LHCN-M2 (cell line): ENCODE measurements at places on chromosomes 3 and 15. TPM values are rescaled to one million over a fixed set of nuclear protein-coding genes. Genes with fewer than 3 reads are reported as not detected.

DNA sequence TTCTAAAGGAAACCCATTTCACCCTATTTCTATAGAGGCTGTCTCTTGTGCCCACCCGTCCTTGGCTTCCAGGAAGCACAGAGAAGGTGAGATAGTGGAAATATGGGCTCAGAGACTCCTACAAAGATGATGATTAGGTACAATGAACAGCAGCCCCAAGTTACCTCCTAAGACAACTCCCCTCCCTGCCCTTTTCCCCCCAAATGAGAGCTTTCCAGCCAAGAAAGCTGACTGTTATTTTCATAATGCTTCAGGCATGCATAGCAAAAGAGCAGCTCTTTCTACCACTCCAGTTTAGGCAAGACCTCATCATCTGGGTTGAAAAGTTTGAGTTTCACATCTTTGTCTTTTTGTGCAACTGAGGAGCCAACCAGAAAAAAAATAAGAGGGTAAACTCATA, 248.8 kb upstream of the ADAMTS9 start:
- DNase-seq = no peak

GRCh38 chr3:195508185-195508584, 34.9 kb downstream of the PPP1R2 start:
- no peak for DNase-seq

DNA sequence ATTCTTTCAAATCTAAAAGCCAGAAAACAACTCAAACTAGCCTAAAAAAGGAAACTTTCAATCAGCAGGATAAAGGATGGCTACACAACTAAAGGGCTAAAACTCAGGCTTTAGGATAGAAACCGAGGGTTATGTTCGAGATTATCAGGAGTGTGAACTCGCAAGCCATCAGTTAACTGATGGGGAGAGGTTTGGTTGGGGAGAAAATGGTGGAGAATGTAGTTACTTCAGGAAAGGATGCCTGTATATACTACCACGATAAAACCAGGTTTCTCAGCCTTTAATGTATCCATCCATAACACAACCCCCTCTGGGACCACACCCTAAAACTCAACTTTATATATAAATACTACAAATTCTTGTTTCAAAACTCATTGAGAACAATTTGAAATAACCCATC, 22.2 kb downstream of the TRA2B start:
- no peak for DNase-seq

GRCh38 chr15:85588677-85589076, 206.0 kb downstream of the KLHL25 start:
- peak; percentile 69 for DNase-seq

- peak; percentile 49 for DNase-seq
These were observed 51.9 kb downstream of the BBX start for GRCh38 chr3:107574650-107575049.

GRCh38 chr3:195811756-195812155, at the start of gene MUC4:
TSS of gene MUC4 (minus strand) at chr3:195811929. CDS start at chr3:195811817, 112 bp downstream.
- DNase-seq = no peak

DNA sequence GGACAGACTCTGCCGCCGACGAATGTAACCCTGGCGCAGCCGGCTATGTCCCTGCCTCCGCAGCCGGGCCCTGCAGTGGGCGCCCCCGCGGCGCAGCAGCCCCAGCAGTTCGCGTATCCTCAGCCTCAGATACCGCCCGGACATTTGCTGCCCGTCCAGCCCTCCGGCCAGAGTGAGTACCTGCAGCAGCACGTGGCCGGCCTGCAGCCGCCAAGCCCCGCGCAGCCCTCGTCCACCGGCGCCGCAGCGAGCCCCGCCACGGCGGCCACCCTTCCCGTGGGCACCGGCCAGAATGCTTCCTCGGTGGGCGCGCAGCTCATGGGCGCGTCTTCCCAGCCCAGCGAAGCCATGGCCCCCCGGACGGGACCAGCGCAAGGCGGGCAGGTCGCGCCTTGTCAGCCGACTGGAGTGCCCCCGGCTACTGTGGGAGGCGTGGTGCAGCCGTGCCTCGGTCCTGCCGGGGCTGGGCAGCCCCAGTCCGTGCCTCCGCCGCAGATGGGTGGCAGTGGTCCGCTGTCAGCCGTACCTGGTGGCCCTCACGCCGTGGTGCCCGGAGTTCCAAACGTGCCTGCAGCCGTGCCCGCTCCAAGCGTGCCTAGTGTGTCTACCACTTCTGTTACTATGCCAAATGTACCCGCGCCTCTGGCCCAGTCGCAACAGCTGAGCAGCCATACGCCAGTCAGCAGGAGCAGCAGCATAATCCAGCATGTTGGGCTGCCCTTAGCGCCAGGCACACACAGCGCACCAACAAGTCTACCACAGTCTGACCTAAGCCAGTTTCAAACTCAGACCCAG, 2.4 kb downstream of the TSC22D2 start:
- DNase-seq = peak; percentile 58

- no peak for DNase-seq
These were observed 19.8 kb downstream of the PCSK6 start for GRCh38 chr15:101469520-101470288.

- peak; percentile 96 for DNase-seq
These were observed 3.4 kb downstream of the GXYLT2 start for GRCh38 chr3:72891053-72891855.

DNA sequence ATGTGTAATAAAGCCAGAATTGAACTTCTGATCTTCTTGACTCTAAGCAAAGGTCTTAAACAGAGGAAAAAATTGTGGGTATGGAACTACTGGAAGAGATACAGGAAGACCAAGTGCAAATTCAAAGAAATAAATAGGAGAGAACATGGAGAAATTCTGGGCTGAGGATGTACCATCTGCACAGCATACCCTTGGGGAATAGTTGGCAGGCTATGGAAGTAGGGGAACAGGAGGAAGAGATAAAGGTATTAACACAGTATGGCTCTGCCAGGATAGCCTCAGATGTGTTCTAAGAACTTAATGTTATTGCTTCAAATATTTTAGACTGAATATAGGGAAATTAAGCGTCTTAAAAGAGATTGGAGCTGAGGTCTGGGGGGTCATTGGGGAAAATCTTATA, 485.4 kb downstream of the CNTN3 start:
- DNase-seq = no peak

- no peak for DNase-seq
These were observed 380.7 kb upstream of the KCNMB2 start for GRCh38 chr3:178155521-178155920.

DNA sequence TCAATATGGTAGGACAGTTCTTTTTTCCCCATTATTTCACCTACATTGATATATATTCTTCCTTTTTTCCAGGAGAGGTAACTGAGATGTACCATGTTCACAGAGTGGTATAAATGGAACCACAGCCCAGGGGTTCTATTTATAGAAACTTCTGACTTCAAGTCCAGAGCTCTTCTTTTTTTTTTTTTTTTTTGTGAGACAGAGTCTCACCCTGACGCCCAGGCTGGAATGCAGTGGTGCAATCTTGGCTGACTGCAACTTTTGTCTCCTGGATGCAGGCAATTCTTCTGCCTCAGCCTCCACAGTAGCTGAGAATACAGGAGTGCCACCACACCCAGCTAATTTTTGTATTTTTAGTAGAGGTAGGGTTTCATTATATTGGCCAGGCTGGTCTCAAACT, 267.1 kb upstream of the TPRG1 start:
- DNase-seq = peak; percentile 57

GRCh38 chr3:88617283-88617682, 467.5 kb downstream of the C3orf38 start:
- no peak for DNase-seq

DNA sequence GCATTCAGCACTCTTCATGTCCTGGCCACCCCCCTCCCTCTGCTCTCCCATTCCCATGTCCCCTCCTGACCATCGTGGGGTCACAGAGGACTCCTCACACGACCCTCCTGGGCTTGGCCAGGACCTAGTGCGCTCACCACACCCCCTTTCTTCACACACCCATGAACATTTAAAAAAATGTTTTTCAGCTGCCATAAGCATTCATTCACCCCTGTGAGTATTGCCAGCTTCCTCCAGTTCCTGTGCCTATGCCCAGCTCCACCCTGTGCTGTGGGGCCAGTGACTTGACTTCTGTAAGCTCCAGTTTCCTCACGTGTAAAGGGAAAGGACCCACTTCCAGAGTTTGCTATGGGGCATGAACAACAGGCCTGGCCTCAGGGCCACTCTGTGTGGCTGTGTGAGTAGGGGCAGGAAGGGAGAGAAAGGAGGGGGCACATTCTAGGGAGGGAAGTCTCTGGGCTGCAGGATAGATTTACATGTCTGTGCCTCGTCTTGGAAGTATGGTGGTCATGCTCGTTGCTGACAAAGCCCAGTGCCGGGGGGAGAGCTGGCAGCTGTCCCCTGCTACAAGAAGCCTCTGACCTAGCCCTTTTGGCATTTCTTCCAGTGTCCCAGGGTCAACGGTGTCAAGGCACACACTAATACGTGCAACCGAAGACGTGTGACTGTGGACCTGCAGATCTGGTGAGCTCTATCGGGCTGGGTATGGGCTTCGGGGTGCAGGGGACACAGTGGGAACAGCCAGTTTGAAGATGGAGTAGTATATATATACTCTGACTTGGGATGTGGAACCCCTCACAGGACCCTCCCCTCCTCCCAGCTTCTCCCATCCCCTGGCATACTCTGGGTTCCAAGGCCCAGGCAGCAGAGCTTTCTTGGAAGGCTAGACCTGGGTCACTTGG, 22.8 kb downstream of the ESYT3 start:
- DNase-seq = no peak

DNA sequence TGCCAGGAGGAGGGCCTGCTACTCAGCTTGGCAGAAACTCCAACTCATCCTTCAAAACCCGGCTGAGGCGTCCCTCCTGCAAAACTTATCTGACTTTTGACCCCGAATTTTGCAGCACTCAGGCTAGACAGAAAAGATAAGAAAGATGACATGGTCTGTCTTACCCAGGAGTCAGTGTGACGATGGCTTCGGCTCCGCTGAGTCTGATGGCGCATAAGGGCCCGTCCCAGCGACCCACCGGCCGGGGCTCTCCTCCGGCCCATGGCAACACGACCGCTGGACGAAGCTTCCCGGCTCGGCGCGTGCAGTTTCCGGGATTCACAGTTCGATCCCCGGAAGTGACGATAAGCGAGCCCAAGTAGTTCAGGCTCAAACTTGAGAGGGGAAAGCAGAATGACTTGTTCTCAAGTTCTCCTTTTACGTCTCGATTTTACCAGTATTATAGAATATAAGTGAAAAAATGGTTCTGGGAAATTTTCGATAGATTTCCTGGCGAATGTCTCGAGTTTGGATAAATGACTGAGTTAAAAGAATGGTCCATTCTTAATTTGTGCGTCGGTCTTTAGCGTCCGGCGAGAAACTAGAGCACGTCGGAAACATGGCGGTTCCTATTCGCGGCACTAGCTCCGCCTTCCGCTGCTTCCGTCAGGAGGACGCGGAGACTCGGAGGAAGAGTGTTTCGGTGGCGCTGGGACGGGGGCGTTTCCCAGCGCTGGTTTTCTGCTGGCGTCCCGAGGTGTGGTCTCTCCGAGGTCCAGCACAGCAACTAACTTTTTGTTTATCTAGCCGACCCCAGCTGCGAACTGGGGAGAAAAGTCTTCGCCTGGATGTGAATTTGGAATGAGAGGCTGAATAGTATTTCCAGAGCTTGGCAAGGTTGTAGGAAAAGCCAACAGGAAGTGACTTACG, at the start of gene LSG1:
LSG1 (minus strand) TSS at position 292 of the 909 bp plus-strand sequence; CDS start at position 263, 29 bp downstream.
- peak; percentile 95 for DNase-seq

- no peak for DNase-seq
These were observed 56.1 kb upstream of the TRPM1 start for GRCh38 chr15:31157644-31158069.

- no peak for DNase-seq
These were observed 9.9 kb upstream of the ZBED2 start for GRCh38 chr3:111605018-111605417.

DNA sequence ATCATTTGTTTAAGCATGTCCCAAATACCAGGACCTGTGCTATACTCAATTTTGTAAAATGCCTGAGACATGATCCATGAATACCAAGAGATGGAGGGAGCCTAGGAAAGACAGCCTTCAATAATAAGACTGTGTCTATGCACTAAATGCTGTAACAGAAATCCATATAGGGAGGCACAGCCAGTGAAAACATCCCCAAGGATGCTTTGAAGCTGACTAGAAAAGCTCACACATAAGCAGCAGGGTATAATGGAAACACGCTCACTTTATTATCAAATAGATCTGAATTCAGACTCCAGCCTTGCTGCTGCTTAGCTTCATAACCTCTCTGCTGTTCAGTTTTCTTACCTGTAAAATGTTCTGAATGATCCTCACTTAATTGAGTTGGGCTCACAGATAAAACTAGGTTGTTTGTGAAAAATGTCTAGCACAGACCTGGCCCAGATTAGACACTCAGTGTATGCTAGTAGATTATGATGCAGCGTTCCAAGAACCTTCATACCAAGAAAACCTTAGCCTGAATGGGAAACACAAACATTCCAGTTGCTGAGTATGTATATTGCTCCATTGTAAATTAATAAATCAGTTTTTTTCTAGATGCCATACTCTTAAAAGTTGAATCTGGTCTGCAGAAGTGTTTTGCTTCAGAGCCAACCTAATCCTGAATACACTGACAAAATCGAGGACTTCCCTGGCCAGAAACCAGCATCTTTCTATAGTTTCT, 3.8 kb upstream of the LARP6 start:
- DNase-seq = no peak

GRCh38 chr3:23592961-23593931, 212.5 kb upstream of the UBE2E1 start:
- no peak for DNase-seq

SNTN gene
- total RNA-seq = not detected in 2 replicates

C3orf52 gene
- total RNA-seq = 6.2 and 6.7 TPM in 2 replicates

LINGO1 gene
- not detected in 2 replicates for total RNA-seq

FSIP1 gene
- 0.38 and 1.1 TPM in 2 replicates for total RNA-seq

RLBP1 gene
- not detected in 2 replicates for total RNA-seq

NANOGP8 gene
- total RNA-seq = 0.29 TPM in 1 of 2 replicates, not detected in the other

C3orf49 gene
- total RNA-seq = not detected in 2 replicates

ROBO2 gene
- not detected in 2 replicates for total RNA-seq

CMTM7 gene
- total RNA-seq = 11.3 and 12.4 TPM in 2 replicates
